ENCODE measurements at places on chromosomes 7 and 10.

DNA sequence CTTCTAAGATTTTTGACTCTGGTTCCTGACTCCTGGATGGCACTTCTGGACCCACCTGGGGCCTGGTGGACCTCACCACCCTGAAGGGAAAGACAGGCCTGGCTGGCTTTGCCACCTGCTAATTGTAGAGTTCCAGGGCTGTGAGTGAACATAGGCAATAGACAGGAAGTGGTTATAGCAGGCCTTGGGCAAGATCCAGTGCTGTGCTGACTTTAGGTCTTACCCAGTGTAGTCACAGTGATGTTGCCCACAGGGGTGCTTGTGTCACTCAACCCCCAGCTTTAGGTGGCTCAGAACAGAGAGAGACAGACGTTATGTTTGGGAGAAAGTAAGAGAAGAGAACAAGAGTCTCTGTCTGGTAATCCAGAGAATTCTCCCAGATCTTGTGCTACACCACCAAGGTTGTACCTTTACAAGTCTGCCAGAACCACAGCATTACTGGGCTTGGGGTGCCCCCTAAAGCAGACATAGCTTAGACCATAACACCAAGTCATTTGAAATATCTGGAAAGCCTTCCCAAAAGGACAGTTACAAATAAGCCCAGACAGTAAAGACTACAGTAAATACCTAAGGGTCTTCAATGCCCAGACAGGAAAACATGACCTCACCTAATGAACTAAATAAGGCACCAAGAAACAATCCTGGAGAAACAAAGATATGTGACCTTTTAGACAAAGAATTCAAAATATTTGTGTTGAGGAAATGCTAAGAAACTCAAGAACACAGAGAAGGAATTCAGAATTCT, 303.4 kb downstream of the PCLO start:
- DNase-seq: no peak

DNA sequence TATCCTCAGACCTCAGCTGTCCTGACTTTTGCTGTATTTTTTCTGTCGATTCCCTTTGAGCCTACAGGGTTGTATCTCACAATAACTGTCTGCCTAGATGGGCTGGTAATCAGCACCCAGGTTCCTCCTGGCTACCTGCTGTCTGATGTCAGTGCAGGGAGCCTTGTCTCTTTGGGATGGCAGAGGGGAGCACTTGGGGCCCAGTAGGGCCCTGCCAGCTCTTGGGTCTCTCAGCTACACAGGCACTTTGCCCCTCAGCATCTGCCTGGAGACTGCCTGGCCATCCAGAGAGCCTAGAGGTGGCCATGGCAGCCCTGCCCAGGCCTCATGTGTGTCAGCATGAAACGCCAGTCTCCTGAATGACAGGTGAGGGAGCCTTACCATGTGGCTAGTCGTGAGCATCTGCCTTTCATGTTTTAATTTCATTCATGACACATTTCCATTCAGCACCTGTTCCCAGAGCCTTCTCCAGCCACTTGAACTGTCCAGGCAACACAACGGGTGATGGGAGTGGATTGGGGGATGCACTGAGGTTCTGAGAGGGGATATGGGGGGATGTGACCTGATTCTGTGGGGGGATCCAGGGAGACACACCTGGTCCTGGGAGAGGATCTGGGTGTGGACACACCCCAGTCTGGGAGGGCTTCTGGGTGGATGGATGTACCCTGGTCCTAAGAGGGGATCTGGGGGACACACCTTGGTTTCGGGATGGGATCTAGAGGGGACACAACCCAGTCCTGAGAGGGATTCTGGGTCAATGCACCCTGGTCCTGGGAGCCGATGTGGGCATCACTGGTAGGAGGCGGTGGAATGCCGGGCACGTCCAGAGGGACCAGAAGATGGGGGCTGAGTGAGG, 21.9 kb downstream of the ADCY1 start:
- DNase-seq: no peak

GRCh38 chr7:75725306-75725705, 13.4 kb downstream of the HIP1 start:
- no peak for DNase-seq

DNA sequence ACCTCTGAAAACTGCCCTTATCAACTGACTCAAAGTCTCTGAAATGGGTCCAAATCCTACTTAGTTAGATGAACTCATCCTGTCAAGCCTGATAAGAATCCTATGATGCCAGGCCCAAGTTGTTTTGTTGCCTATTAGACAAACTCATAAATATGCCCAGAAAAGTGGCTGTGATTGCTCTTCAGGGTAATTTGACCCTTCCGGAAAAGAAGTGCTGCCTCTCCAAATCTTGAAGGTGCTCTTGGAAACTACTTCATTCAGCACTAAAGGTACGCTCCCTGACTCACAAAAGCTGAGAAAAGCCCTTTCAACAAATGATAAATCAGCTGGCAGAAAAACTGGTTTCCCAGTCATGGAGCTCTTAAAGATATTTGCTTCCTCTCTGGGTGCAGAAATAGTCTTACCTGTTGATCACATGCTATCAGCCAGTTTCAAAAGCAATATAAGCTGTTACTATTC, 6.7 kb downstream of the IFIT5 start:
- DNase-seq: no peak

DNA sequence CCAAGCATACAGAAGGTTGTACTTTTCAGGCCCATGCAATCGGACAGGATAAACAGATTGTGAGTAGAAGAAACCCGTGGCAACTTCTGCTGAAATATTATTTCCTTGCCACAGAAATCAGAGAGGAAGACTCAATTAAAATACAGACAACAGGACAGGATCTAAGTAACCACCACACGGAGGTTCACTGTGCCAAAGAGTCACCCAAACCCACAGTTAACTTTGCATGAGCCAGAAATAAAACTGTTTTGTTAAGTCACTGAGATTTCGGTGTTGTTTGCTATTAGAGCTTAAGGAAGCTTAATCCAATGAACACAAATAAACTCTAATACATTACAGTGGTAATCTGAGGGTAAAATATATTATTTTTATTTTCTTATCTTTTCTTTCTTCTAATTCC, 14.0 kb downstream of the PNPLA8 start:
- DNase-seq: no peak

DNA sequence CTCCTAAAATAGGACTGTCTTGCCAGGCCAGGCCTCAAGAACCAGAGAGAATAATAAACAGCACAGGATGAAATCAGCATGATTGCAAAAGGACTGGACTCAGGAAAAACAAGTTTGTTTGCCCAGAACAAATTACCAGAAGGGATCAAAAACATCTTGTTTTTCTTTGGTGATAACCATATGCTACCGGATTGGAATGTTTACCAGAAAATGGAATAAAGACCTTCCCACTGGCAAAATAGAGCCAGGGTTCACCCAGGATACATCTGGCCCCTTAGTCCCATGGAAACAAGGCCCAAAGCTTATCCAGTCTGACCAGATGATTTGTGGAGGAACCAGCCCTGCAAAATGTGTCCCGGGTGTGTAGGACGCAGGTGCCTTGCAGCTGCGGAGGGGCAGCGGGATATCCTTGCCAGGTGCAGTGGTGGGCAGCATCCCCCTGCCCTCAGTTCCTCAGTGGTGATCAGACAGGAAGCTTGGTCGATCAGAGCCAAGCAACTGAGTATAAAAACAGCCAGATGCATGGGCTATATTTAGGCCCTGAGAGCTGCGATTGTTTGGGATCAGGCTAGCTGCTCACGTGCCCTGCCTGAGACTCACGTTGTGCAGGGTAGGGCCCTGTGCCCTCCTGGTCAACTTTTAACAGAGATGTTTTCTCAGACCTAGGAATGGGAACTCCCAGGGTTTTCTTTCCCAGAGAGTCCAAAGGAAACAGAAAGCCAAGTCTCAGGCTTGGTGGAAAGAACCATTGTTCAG, 4.6 kb upstream of the ZNF22 start:
- peak; percentile 47 for DNase-seq

DNA sequence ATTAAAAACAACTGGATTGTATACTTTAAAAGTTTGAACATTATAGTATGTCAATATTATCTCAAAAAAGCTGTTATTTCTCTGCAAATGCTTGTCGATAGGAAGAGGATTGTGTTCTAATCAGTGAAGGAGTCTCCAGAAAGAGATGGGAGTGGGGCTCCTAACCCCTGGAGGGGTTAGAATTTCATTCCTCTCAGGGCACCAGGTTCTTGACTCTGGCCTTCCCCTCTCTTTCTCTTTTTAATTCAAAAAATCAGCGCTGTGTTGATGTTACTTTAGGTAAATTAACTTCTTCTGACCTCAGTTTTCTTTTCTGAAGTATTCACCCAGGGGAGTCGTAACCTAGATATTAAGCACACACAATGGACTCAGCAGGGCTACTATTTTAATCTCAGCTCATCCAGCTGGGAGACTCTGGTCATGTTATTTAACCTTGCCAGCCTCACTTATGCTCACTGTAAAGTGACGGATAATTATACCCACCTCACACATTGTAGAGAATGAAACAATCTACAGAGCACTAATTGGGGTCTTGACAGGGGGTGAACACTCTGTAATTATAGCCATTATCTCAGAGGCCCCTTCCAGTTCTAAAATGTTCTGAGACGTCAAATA, 59.4 kb downstream of the GCC1 start:
- no peak for DNase-seq

GRCh38 chr7:143983960-143984359, 16.2 kb upstream of the OR6B1 start:
- no peak for DNase-seq

DNA sequence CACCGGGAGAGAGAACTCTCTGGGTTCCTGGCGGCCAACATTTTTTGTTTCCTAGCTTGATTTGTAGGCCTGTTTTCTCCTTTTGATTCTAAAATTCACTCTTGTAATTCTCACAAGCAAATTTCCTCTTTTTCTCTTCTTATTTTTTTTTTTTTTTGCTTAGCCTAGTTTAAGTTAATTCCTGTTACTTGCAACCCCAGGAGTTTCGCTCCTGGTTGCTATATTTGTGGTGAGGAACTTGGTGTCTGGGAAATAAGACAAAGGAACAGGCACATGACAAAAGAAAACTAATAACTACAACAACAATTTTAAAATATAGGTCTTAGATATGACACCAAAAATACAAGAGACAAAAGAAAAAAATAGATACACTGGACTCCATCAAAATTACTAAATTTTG, 6.7 kb downstream of the AOAH start:
- no peak for DNase-seq

DNA sequence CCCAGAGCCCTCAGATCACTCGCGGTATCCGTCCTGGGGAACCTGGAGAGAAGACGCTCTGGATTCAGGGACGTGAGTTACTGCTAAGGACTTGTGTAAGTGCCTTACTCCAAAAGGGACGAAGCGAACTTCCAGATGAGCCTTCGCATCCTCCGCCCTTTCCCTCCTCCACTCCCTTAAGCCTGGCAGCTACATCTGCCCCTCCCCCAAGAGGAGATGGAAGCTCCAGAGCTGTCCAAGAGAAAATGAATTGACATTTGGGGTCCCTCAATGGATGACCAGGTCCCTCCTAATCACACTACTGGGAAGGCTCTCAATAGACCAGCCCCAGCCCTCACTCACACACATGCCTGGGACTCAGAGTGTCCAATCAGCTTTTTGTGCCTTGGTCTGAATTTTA, 31.3 kb upstream of the GDF10 start:
- DNase-seq: no peak

DNA sequence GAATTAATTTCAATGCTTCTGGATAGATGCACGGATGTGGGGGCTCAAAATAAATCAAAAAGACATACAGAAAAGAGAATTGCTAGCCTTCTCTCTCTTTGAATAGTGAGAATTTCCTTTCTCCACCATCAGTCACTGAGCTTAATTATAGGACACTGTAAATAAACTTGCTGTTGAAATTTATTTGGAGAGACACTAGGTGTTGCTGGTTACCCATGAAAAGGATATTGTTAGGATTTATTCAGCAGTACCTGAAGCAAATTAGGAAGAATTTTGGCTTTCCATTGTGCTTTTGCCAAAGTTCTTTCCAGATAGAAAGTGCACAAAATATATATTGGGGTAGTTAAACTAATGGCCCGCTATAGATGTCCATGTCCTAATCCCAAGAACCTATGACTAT, 27.6 kb downstream of the GCC1 start:
- no peak for DNase-seq

- DNase-seq: peak; percentile 66
These were observed 141.5 kb upstream of the CAV2 start for GRCh38 chr7:116357781-116358670.

DNA sequence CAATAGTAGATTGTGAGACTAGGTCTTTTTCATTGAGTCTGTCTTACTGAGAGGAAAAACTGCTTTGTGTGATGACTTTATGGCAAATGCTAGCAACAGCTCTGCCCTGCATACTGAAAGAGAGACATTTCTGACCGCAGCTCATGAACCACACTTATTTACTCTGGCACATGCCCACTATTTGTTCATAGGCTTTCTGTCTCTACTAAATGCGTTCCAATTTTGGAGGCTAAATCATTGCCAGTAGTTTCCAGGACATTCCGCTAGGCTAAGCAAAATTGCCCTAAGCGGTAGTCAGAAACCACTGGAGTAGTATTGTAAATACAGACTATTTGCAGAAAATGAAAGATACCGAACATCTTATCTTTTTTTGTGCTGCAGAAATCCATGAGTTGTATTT, 55.6 kb upstream of the DLX6 start:
- no peak for DNase-seq

- DNase-seq: no peak
These were observed 366.6 kb upstream of the PFKP start for GRCh38 chr10:2700626-2701305.

GRCh38 chr7:47690902-47691558, 109.1 kb upstream of the TNS3 start:
- no peak for DNase-seq

DNA sequence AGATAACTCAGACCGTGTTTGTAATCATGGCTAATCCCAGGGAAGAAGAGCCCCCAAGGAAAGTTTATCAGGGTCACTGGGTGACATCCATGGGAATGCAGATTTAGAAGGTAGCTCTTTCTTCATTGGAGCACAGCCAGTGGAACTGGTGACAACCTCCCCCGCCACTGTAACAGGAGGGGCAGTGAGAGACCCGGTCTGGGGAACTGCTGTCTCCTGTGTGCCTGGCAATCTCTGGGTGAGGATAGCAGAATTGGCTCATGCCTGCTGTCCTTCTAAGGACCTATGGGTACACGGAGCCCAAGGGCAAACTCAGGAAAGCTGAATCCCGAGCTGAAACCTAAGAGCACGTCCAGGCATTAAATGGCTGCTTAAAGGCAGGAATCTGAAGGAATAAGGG, 341.6 kb downstream of the ABCA13 start:
- DNase-seq: no peak

DNA sequence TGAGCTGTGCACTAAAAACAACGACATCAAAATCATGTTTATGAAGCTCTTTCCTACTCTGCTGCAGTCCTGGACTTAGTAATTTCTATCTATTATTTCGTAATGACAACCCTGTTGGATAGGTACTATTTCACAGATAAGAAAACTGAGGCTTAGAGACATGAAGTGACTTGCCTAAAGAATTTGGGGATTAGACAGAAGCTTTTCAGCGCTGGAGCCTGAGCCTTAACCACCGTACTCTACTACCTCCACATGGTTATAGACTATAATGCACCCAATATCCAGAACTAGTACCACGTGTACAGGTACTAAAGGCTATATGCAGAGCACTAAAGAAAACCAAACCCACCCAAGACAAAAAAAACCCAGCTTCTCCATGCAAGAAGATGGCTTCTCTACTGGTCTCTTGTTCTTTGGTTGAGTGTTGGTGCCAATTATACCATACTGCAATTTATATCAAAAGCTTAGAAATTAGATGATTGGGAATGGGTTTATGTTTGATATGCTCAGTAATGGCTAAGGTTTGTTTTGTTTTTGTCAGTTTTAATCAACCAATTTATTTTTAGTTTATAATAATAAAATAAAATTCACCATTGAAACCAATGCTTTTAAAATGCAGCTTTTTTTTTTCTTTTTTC, 6.5 kb upstream of the SNX10 start:
- peak; percentile 85 for DNase-seq
